ENCODE measurements at places on chromosomes 4 and X.

- no peak for DNase-seq
Measured at GRCh38 chrX:107470971-107471370, 21.5 kb downstream of the FRMPD3 start.

DNA sequence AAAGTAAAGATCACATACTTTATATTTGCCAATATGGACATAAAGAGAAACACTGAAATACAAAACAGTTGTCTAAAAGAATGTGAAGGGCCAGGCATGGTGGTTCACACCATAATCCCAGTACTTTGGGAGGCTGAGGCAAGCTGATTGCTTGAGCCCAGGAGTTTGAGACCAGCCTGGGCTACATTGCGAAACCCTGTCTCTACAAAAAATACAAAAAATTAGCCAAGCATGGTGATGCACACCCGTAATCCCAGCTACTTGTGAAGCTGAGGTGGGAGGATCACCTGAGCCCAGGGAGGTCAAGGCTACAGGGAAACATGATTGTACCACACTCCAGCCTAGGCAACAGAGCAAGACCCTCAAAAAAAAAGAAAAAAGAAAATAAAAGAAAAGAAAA, 11.8 kb downstream of the RBM47 start:
- no peak for DNase-seq

- peak; percentile 70 for DNase-seq
Measured at GRCh38 chrX:78139160-78140123, at the start of gene TAF9B. Gene TAF9B (minus strand): TSS chrX:78139650. CDS start chrX:78139611, 39 bp downstream.

GRCh38 chrX:101803451-101803850, 128.4 kb downstream of the ZMAT1 start:
- peak; percentile 9 for DNase-seq

- no peak for DNase-seq
Measured at GRCh38 chr4:71009890-71010588, 16.6 kb downstream of the DCK start.

DNA sequence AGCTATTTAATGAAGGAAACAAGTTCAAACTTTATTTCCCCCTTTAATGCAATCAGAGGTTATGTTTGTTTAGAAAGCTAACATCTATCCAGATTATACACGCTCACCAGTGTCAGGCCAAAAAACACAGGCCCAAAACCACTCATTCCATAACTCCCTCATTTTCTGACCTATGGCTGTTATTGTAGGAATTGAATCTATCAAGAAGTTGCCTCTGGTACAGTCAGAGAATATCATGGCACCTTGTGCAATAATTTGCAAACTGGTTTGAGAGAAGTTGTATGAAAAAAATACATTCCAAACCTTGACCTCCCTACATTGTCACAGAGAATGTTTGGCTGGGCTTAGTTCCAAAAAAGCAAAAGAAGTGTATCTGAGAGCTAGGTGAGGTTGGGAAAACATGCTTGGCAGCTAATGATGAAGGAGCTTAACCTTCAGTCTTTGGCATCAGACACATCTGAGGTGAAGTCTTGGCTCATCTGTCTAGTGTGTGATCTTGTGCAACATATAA, 591.0 kb downstream of the ANKRD50 start:
- DNase-seq: no peak

DNA sequence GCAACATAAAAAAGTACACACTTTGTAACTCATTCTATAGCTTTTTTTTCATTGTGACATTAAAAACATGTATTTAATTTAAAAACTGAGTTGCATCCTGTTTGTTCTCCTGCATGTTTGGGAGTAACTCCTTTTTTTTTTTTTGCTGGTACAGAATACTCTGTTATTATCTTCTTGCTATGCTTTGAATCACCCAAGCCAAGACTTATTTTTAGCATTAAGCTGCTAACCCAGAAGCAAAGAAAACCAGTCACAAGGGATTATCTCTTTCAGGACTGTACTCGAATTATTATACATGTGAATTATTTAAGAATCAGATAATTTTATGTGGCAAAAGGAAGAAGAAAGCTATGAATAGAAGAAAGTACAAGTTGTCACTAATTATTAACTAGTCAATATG, 194.9 kb downstream of the ADAMTS3 start:
- no peak for DNase-seq

DNA sequence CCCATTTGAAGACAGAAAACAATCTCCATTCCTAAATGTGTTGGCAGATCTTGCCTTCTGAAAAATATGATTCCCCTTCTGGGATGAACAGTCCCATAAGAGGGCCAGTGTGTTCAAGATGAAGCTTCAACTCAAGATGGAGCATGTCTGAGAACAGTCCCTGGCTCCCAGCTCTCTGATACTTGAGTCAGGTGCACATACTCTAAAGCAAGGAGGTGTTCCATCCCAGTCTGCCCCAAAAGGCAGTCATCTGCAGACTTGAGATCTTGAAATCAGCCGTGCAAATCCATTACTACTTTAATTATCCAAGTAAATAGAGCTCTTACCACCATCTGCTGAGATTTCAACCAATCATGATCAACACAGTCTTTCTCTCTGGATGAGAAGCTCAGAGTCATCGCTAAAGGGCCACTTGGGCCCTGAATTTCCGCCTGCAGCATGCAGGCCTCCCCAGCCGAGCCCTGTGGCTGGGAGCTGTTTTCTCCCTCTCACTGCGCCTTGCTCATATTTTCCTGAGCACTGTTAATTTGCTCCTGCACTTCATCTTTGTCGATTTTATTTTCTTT, 22.2 kb downstream of the CCDC149 start:
- no peak for DNase-seq

GRCh38 chr4:183360161-183360919, 38.1 kb upstream of the CLDN24 start:
- DNase-seq: no peak

GRCh38 chrX:138492371-138492770, 219.1 kb downstream of the FGF13 start:
- no peak for DNase-seq

DNA sequence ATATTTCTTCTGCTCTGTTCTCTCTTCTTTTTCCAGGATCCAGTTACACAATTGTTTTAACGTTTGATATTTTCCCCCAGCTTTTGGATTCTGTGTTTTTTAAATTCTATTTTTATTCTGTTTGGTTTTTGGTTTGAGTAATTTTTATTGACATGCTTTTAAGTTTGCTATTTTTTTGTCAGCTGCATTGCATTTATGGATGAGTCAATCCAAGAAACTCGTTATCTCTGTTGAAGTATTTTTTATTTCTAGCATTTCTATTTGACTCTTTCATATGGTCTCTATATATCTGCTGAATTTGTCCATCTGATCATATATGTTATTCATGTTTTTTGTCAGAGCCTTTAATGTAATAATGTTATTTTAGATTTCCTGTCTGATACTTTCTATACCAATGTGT, 65.6 kb downstream of the DDIT4L start:
- DNase-seq: no peak

- DNase-seq: no peak
Measured at GRCh38 chr4:5158825-5159224, 107.5 kb downstream of the STK32B start.

- peak; percentile 62 for DNase-seq
Measured at GRCh38 chr4:73662709-73663546, 42.7 kb upstream of the RASSF6 start.

GRCh38 chr4:3745886-3746656, 20.1 kb upstream of the ADRA2C start:
- DNase-seq: no peak

GRCh38 chr4:88216395-88216794, 58.0 kb upstream of the ABCG2 start:
- DNase-seq: no peak

GRCh38 chrX:34884817-34885216, 57.8 kb upstream of the FAM47B start:
- no peak for DNase-seq

DNA sequence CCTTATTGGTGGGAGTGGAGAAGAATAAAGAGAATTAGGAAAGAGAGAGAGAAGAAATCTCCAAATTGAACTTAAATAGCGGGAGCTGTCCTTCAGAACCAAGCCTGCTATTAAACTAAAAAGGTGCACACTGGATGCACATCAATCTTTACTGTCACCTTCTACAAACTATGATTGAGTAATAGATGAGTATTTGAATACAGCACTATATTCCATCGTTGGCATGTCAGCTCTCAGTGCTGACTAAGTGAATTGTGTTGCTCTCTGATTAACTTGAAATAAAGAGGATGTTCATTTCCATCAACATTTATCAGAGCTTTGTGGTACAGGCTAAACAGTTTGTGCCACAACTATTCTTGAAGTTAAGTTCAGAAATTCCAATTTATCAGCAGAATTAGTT, 143.7 kb upstream of the PABPC4L start:
- DNase-seq: no peak

GRCh38 chr4:7353846-7354610, 80.7 kb downstream of the PSAPL1 start:
- no peak for DNase-seq

DNA sequence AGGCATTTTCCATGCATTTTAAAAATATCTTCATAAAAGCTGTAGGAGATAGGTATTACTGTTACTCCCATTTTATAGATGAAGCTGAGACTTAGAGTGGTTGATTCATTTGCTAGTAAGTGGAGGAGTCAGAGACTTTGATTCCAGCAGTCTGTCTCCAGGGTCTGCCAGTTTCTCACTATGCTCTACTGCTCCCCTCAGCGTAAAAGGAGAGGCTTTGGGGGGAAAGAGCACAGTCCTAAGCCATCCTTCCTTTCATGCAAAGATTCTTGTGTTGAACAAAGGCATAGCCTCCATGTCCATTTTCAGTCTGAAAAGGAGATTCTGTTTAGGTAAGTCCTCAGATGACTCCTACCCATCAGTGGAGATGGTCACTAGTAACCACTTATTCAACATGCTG, 117.7 kb upstream of the TMEM150C start:
- DNase-seq: no peak

GRCh38 chrX:151478058-151478457, 81.1 kb downstream of the VMA21 start:
- no peak for DNase-seq

- DNase-seq: no peak
Measured at GRCh38 chrX:11629593-11630211, 36.0 kb downstream of the ARHGAP6 start.

GRCh38 chr4:19319607-19320006, 932.1 kb upstream of the SLIT2 start:
- no peak for DNase-seq

- no peak for DNase-seq
Measured at GRCh38 chr4:601612-602558, 23.5 kb upstream of the PDE6B start.

- no peak for DNase-seq
Measured at GRCh38 chr4:19227701-19228100, 1024.0 kb upstream of the SLIT2 start.

DNA sequence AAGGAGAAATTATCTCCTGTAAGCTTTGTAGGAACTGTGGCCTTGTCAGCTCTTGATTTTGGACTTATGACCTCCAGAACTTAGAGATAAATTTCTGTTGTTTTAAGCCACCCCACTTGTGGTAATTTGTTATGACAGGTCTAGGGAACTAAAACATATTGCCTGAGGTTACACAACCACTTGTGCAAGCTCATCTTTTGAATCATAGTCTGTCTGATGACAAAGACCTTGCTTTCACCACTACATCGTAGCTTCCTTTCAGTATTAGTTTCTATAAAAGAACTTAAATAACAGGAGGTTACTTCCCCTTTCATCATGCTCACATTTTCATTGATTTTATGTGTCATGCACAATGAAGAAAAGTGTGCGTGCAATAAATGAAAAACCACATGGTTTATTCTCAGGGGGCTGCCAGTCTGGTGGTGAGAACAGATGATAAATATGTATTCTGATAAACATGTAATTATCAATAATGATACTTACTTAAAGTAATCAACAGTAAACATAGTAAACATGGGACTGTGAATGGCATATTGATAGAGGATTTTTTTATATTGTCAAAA, 690.0 kb upstream of the HS3ST1 start:
- DNase-seq: no peak

GRCh38 chr4:186557061-186557460, 1.7 kb upstream of the MTNR1A start:
- no peak for DNase-seq

GRCh38 chr4:20337261-20337664, 85.6 kb downstream of the SLIT2 start:
- no peak for DNase-seq

DNA sequence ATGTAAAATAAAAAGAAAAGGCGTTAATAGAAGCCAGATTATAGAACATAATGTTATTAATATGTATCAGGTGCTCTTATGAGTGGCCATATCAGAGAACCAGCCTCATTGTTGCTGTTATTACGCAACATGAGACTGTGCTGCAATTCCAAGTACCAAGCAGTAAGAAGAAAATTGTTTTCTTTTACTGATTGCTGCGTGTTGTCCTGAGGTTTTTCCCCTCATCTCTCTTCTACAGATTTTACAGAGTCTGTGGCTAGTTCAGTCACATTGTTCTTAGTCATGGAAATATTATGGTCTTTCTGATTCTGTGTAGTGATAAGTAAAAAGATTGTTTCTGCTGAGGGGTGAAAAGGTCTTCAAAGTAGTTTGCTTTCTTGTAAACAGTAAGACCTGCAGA, 55.9 kb downstream of the NPNT start:
- DNase-seq: no peak

GRCh38 chr4:4549534-4549933, 7.7 kb upstream of the STX18 start:
- DNase-seq: no peak

DNA sequence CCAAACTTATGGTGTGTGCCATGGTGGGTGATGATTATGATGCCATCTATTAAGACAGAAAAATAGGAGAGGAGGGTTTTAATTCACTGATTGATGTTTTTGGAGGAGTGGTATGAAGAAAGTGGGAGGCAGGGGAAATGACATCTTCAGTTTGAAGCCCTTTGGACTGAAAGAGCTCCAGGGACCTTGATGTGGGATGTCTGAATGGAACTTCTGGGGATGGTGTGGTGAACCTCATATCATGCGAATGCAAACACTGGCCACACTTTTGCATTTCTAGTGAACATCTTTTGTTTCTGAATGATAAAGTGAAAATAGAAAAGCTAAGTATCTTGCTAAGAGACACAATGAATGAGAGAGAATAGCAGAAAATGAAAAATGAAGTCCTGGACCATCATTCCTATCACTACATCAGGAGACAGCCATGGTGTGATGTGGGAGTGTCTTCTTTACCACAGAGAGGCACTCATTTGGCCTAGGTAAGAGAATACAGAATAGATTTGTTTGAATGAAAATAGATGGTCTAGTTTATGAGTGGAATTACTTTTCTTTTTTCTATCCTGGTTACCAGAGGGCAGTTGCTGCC, 123.5 kb downstream of the ZNF827 start:
- DNase-seq: no peak

DNA sequence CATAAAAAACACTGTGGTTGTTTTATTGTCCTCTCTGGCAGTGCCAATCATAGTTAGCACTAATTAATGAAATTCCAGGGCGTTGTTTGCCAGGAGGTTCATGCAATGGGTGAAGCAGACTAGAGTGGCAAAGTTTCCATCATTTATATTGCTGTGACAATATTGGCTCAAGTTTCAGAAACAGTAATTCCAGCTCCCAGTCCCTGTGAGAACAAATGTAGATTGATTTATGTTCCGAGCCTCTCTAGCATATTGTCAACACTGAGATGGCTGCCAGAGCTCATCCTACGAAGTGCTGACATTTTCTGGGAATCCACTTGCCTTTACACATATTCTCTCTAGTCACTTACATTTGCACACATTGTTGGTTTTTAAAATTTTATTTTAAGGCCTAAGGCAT, 440.0 kb upstream of the IGFBP7 start:
- peak; percentile 93 for DNase-seq
